ENCODE measurements at places on chromosomes 2 and 18.

GRCh38 chr2:149564983-149565382 is 22.6 kb downstream of the MMADHC start:
- DNase-seq: no peak

GRCh38 chr2:15260835-15261234 is 300.3 kb downstream of the NBAS start:
- DNase-seq: no peak

DNA sequence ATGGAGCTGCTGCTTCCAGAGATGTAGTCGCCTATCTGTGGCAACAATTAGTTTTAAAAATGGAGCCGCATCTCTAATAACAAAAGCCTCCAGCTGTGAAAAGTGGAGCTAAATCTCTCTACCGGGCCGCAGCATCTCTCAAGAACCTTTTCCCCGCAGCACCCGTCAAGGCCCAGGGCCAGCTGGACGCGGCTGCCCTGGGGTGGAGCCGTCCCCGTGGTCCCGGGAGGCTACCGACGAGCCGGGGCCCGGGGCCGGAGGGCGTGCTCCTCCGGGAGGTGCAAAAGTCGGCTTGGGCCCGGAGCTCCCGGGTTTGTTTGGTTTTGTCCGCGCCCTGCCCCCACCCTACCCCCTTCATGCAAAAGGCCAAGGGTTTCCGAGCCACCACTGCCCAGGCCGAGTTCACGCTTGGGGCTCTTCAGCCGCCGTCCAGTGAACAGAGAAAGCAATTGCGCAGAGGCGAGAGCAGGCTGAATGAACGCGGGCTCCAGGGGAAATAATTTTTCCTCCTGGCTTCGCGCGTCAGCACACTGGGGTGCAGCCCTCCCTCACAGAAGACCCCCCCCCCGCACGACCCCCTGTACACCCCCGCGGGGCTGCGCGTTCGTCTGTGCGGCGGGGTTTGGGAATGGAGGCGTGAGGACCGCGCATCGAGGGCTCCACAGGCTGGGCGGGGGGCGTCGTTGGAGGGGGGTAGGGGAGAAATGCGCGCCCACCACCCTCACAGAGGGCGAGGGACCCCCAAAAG is 557 bp upstream of the GREB1L start:
- DNase-seq: no peak

GRCh38 chr2:200095436-200095835 is 140.1 kb downstream of the MAIP1 start:
- no peak for DNase-seq

DNA sequence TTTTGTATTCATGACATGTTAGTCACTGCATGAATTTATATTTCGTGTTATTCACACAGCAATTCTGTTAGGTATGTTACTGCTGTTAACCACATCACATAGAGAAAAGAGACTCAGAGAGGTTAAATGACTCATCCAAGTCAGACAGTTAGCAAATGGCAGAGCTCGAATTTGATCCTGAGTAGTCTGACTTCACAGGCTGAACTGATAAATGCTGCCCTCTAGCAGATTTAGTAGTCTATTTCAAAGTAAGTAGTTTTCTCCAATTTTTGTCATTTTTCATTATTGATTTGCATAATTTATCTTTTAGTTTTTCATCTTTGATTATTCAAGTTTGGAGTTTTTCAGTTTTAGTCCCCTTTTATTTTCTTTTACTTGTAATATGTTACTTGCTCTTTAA is 58.3 kb downstream of the WDR7 start:
- peak; percentile 44 for DNase-seq

- DNase-seq: no peak
Measured at GRCh38 chr18:7062811-7063210, 54.8 kb downstream of the LAMA1 start.

GRCh38 chr2:157036726-157037125 is 220.8 kb upstream of the GALNT5 start:
- DNase-seq: no peak

GRCh38 chr2:144801766-144802165 is 281.8 kb upstream of the ZEB2 start:
- peak; percentile 41 for DNase-seq

DNA sequence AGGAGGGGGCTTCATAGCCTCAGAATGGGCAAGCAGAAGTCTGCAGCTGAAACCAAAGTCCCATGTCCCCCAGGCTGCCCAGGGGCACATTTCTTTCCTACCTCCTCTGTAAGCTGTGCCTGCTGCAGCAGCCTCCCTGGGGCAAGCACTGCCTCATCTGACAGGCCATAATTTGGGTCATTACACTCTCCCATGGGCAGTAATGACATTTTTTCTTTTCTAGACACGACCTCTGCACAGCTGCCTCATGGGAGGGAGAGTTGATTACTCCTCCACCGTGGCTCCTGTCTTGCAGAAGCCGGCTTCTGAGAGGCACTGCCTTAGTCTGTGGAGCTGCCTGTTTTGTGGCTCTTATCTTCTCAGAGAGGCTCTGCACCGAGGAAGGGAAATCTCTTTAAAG is 268.9 kb downstream of the TDRD15 start:
- no peak for DNase-seq

DNA sequence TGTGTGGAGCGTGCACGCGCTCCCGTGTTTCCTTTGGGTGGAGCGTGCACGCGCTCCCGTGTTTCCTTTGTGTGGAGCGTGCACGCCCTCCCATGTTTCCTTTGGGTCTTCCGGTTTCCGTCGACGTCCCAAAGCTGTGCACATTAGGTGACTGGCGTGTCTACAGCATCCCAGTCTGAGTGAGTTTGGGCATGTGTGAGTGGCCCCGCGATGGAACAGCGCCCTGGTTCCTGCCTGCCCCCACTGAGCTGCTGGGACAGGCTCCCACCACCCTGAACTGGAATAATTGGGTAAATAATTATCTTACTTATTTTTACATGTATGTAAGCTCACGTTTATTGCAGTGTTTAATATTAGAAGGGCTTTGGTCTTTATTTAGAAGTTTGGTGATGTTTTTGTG is 104.2 kb downstream of the AGAP1 start:
- no peak for DNase-seq

DNA sequence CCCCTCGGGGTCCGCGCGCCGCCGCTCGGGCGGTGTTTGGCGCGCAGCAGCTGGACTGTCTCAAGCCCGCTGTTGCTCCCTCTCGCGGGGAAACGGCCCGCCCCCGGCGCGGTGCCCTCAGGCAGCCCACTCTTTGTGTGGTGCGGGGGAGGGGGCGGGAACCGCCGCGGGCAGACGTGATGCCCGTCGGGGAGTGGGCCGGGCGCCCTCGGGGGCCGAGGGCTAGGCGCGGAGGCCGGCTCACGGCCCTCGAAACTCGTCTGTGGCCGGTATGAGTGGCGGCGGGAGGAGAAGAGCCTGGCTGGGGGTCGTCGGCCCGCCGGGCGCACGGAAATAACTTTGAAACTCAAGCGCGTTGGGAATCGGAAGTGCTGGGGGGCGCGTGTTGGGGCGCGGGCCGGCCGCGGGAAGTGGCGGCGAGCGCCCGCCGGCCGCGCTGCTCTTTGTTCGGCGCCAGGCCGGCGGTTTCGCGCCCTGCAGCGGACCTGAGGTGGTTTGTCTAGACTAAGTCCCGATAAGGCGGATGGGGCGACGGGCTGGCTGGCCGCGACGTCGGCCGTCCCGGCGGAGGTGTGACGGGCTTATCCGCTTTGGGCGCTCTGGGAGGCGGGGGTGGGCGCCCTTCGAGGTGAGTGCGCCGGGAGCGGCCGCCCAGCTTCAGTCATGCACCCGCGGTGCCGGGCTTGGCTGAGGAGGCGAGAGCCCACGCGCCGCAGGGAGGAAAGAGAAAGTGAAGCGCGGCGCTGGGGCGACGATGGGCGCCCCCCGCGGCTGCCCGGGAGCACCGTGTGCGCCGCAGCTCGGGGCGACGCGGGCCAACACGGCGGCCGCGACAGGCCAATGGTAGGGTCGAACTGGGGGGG is 679 bp downstream of the PTMA start:
- no peak for DNase-seq

GRCh38 chr2:203450561-203450960 is 84.5 kb downstream of the RAPH1 start:
- DNase-seq: no peak

DNA sequence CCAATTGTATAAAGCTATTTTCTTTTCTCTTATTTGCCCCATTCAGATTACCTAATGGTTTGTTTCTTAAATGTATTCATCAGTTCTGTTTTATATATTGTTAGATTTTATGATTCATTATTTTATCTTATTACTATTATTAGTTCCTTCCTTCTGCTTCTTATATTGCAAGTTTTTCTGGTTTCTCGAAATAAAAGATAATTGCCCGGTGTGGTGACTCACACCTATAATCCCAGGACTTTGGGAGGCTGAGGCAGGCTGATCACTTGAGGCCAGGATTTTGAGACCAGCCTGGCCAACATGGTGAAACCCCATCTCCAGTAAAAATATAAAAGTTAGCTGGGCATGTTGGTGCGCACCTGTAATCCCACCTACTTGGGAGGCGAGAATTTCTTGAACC is 37.8 kb downstream of the ANTXR1 start:
- no peak for DNase-seq

- DNase-seq: no peak
Measured at GRCh38 chr2:14872779-14873325, 240.3 kb downstream of the LRATD1 start.

GRCh38 chr2:206378835-206379234 is 64.5 kb upstream of the ADAM23 start:
- DNase-seq: no peak

Measured in BJ (cell line).